HepG2 (cell line): ENCODE measurements at places on chromosomes 4 and X.

DNA sequence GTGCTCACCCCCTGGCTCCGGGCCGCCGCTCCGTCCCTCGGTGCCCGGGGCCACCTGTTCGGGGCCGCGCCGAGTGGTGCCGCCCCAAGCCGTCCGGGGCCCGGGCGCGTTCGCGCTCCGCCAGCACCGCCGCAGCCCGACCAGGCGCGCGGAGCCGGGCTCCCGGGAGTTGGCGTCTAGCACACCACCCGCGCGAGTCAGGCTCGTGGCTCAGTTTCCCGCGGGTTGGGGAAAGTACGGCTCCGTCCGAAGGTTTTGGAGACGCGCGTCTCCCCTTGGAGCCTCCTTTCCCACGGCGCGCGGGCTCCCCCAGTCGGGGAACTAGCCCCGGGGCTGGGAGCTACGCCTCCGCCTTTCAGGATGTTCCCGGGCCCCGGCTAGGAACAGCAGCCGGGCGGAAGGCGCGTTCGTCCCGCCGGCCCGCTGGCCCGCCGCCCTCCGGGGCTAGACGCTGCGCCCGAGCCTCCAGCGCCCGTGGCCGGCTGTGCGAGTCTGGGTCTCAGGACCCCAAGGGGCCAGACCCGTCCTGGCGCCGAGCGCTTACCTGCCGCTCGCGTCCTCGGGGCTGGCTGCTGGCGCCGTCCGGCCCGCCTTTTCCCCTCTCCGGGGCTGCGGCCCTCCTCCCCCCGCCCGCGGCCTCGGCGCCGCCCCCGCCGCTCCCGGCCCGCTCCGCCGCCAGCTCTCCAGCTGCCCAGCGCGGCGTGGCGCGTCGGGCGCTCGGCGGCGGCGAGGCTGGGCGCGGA is at the start of gene ADGRG2:
Gene ADGRG2, minus strand, starts transcription at position 571 of the 743 bp plus-strand sequence. CDS start 53,634 bp downstream, outside the sequence.
- no peak for DNase-seq

- DNase-seq: no peak
Observed at GRCh38 chr4:80184825-80185756, 12.2 kb upstream of the PRDM8 start.

DNA sequence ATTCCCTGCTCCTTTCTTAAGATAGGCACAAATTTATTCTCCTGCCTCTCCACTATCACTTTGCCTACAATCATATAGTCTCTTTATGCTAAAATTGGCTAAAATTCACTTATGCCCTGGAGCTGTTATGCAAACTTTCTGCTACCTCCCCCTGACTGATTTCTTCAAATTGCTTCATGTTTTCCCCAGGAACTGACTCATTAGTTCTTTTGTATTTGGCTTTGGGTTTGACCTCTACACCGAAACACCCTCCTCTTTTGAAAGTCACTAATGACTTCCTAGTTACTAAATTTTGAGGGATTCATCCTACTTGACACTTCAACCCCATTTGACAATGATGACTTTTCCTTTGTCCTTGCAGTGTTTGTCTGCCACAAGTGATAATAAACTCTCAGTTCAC is 222.6 kb downstream of the NDST4 start:
- DNase-seq: no peak

GRCh38 chrX:38662640-38663039 is 101.3 kb downstream of the TSPAN7 start:
- DNase-seq: no peak

- no peak for DNase-seq
Observed at GRCh38 chr4:143641361-143641760, 59.1 kb downstream of the FREM3 start.

- no peak for DNase-seq
Observed at GRCh38 chr4:152938237-152938947, 2.3 kb downstream of the FHDC1 start.

- DNase-seq: no peak
Observed at GRCh38 chrX:127190381-127190780, 370.9 kb downstream of the PRR32 start.
